Stimulated activated CD8-positive, alpha-beta memory T cell treated with anti-CD3 and anti-CD28 coated beads, Interleukin-12 subunit alpha, Interleukin-12 subunit beta, amount 100 ng/mL, for 1 hour (primary cell): ENCODE measurements at places on chromosomes 1 and 21.

GRCh38 chr1:53112271-53112774, 30.1 kb downstream of the SLC1A7 start:
- no peak for DNase-seq

DNA sequence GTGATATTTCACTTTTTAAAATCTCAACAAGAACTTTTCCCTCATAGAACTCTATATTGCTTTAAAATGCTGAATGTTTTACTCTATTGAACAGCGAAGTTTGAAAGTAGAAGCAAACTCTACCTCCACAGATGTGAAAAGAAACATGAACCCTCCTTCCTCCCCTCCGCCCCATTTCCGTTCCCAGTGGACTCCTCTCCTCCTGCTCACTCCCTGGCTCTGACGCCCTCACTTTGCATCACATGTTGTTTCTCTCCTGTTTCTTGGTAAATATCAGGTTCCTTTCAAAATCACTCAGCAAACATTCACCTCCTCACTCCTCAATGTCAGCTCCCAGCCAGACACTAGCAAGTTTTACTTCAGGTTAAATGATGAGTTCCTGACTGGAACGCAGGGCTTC, 34.6 kb downstream of the KCNH1 start:
- DNase-seq: no peak

DNA sequence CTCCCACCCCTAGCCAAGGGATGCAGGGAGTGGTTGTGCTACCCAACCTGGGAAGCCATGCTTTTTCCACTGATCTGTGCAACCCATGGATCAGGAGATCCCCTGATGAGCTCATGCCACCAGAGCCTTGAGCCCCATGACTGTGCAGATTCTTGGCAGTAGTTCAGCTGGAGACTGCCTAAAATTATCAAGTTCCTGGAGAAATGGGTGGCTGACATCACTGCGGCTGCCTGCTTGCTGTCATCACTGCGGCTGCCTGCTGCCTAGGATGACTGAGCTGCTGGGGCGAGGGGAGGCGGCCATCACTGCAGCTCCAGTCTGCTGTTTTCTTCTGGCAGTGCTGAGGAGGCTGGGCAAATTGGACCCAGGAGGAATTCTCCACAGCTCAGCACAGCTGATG, 159.2 kb downstream of the AGBL4 start:
- DNase-seq: no peak

DNA sequence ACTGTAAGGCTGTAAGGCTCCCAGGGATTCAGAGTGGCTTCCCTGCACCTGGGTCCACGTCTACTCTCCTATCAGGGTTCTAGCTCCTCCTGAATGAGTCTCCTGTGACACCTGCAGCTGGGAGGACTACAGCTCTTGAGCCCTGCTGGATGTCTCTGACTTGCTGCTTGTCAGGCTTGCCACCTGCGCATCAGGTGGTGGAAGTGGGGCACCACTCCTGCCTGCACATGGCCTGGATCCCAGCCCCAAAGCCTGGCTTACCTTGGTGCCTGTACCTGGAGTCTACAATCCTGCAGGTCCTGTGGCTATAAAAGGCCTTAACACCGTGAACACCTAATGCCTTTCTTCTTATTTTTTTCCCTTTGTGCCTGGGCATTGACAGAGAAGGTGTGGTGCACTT, 82.2 kb downstream of the FAM78B start:
- DNase-seq: no peak

DNA sequence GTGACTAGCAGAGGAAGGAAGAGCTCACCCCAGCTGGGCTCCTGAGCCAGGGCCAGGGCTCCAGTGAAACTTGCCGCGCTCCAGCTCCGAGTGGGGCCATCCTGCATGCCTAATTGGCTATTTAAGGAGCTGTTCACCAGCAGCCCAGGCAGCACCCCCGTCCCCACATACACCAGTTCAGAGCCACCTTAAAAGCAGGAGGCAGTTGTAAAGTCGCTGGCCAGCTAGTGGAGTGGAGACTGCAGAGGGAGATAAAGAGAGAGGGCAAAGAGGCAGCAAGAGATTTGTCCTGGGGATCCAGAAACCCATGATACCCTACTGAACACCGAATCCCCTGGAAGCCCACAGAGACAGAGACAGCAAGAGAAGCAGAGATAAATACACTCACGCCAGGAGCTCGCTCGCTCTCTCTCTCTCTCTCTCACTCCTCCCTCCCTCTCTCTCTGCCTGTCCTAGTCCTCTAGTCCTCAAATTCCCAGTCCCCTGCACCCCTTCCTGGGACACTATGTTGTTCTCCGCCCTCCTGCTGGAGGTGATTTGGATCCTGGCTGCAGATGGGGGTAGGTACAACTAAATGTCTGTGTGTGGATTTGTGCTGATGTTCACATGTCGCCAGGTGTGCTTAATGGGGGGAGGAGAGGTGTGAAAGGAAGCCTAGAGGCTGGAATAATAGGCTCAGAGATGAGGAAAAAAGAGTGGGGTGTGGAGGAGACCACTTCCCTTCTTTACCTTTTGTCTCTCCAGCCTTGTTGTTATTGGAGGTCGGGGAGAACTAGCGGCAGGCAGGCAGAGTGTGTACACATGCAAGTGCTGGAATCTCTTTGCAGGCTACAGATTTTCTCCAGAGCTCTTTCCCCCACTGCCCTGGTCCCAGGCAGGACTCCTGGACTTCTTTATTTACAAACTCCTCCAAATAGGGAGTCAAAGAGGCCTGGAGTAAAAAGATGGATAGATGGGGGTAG, at the start of gene CA14:
CA14 (plus strand) TSS at position 151 of the 962 bp plus-strand sequence; CDS start at position 506, 355 bp downstream.
- DNase-seq: no peak

- DNase-seq: no peak
Measured at GRCh38 chr21:41500931-41501381, 7.0 kb downstream of the TMPRSS2 start.

GRCh38 chr1:203159844-203160243, 15.8 kb downstream of the MYBPH start:
- DNase-seq: no peak

DNA sequence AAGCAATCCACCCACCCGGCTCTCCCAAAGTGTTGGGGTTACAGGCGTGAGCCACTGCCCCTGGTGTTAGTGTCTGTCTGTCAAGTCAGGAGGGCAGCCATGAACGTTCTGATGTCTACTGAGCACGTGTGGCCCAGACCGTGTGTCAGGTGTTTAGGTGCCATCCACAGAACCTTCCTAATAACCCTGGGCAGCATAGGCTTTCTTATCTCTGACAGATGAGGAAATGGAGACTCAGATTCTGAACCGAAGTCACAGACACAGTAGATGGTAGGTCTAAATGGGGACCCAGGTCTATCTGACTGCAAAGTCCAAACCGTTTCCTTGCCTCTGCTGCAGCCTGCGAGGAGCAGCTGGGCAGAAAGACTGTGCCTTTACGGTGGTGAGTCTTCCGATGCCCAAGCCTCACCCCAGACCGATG, 622 bp upstream of the IL6R start:
- no peak for DNase-seq

GRCh38 chr1:25999041-25999800, 1.4 kb upstream of the PAFAH2 start:
- no peak for DNase-seq

DNA sequence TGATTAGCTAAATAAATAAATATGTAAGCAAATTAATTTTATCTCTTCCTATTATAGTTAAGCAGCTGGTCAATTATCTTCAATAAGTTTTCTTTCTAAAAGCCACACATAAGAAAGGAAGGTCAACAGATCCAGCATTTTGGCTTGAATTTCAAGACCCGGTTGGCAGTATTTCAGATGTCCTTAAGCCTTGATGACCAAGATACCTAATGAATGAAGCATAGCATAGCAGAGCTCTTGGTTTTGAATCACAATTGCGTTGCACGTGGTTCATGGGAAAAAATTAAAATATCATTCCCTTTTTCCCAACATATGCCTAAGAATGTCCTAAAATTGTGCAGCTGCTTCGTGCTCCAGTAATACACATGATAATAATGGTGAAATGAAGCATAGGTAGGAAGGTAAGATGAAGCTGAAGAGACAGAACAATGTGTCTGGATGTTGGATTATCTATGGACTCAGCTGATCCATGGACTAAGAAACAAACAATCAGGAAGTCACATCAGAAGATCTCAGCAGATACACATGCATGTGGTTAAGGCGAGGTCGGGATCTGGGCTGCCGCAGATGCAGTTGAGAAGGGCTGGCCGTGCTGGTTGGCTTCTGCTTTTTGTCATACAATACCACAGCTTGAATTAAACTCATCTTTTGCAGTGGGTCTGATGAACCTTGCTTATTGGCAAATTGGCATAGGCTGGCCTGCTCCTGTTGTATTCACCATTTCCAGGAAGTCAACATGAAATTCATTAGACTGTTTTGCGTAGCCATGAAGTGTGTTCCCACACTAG, 284.9 kb upstream of the RUNX1 start:
- DNase-seq: no peak

GRCh38 chr1:184773762-184774320, 19.2 kb upstream of the EDEM3 start:
- DNase-seq: no peak

DNA sequence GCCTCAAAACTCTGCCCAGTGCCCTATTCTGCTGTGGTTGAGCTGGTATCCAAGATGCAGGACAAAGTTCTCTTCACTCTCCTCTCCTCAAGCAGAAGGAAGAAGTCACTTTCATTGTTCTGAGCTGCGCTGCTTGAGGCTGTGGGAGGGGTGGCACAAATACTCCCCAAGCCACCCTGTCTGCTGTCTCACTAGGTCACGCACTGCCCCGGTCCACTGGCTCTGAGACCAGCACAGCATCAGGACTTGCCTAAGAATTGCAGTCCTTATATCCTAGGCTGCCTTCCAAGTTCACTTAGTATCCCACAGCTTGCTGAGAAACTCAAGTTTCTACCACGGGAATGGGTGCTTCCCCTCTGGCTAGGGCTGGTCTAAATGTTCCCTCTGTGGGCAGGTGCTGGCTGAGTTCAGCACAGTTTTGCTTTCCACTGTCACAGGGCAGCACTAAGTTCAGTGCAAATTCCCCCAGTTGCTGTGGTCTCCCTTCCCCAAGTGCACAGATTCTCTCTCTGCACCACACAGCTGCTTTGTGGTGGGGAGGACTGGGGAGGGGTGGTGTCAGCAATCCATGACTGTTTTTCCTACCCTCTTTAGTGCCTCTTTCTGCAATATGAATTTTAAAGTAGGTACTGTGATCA, 32.4 kb downstream of the SLC9C2 start:
- no peak for DNase-seq

GRCh38 chr1:81435175-81435574, 365.6 kb upstream of the ADGRL2 start:
- DNase-seq: no peak

DNA sequence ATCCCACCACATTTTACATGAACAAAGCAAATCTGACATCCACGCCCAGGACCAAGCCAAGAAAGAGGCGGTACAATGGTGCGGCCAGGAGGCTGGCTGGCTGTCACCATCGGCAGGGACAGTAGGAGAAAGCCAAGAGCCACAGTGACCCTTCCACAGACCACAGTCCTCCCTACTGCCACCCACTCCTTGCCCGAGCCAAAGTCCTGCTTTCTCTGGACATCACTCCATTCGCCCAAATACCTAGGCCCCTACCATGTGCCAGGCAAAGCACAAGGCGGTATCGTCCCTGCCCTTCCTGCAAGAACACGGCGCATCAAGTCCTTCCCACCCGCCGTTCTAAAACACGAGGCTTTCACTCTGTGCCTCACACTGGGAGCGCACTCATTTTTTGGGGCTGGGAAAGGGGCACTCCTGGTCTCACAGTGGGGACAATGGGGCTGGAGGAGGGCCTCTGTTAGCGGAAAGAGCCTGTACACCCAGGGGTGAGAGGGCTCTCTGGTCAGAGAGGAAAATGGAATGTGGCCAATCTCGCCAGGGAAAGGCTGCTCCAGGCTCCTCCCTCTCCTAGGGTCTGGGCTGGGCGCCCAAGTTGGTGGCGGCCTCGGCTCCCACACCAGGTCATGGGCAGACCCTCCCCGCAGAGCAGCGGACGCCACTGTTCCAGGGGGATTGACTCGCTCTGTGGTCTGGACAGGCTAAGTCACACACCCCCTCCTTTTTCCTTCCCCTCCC, 26.5 kb downstream of the SSBP3 start:
- DNase-seq: no peak

GRCh38 chr1:72535470-72535869, 253.1 kb upstream of the NEGR1 start:
- DNase-seq: no peak

- no peak for DNase-seq
Measured at GRCh38 chr1:32759997-32760623, 57.0 kb downstream of the YARS1 start.

- DNase-seq: no peak
Measured at GRCh38 chr1:29152046-29152805, 28.5 kb upstream of the TMEM200B start.

- no peak for DNase-seq
Measured at GRCh38 chr1:31524186-31524901, 52.0 kb upstream of the TINAGL1 start.

DNA sequence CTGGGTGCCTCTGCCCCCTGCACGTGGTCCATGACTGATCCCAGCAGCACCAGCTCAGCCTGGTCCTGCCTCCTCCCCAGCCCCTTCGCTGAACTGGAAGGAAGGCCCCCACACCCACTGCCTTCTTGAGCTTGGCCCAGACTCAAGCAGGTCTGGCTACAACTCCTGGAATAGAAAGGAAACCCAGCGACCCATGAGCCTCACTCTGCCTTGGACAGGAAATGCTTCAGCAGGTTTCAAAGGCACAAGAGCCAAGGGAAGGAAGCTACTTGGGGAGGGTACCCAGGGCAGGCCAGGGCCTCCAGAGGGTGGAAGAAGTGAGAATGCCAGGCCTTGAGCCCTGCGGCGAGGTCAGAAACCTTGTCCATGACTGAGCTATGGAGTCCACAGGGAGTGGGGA, 35.9 kb upstream of the RD3 start:
- DNase-seq: no peak
